ENCODE measurements at places on chromosomes 7 and 10.

DNA sequence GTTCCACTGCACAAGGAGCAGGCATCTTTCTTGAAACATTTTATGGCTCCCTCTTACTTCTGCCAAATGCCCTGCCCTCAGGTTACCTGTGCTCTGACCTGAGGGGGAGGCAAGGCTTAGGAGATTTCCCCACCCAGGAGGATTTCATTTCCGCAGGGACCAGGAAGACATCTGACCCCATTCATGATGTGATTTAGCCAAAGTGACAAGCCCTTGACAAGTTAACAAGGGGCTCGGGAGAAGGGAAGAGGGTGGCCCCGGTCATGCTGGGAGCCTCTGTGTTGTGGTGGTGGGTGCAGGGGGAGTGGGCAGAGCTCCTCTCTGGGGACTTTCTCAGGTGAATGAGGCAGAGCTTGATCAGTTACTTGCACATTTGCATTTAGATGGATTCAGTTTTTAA lies 18.9 kb downstream of the GIMAP5 start:
- no peak for DNase-seq

DNA sequence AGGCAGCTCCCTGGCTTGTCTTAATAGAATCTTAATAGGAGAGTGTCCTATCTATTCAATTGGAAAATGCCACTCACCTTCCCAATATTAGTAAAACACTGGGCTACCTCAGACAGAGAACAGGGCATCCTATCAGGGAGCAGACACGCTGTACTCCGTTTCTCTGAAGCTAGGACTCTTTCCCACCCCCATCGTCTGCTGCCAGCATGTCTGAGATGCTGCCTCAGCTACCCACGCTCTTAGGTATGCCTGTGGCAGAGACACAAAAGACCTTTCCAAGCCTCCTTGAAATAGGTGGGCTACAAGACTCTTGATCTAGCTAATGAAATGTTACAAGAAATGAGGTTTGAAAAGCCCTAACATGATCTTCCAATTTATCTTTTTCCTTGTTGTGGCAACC lies 2.5 kb upstream of the LRIT2 start:
- DNase-seq: no peak

DNA sequence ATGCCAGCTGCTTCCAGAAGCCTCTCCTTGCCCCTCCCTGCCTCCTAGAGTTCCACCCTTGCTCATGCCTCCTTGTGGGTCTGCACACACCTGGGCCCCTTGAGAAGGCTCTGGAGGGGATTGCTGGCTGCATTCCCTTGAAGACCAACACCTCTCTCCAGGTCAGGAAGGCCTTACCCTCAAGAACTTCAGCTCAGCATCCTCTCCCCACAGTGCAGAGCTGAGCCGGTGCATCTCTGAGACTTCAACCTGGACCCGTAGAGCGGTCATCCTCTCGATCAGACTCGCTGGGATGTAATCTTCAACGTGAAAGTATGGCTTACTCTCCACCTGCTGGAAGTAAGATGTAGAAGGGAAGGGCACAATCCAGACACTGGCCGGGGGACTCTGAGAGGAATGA lies 62.7 kb downstream of the FRMPD2 start:
- no peak for DNase-seq

- DNase-seq: no peak
Observed at GRCh38 chr7:148807436-148807835, 76.7 kb downstream of the EZH2 start.

- no peak for DNase-seq
Observed at GRCh38 chr10:123808286-123808685, 83.3 kb downstream of the CPXM2 start.

- DNase-seq: no peak
Observed at GRCh38 chr10:86599729-86600128, 54.6 kb upstream of the OPN4 start.

GRCh38 chr7:755413-755805 lies 28.3 kb upstream of the PRKAR1B start:
- DNase-seq: no peak

- no peak for DNase-seq
Observed at GRCh38 chr10:102613286-102613685, 31.0 kb upstream of the TRIM8 start.

DNA sequence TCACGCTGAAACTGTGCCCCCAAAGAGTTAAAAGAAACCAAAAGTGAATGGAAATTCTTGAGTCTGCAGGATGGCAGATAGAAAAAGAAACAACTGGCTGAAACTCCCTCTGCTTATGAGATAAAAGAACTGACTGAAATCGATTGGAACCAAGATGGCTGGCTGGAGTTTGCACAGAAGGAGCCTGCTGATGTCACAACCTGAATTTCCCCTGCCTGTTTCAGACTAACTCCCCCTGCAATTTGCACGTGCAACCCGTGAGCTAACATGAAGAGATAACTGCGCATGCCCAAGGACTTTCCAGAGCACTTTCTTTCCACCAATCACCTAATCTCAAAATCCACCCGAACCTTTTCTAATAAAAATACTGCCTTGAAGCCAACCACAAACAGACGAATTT lies 435.5 kb downstream of the CALN1 start:
- no peak for DNase-seq

- no peak for DNase-seq
Observed at GRCh38 chr7:41837916-41838315, 135.0 kb upstream of the INHBA start.

DNA sequence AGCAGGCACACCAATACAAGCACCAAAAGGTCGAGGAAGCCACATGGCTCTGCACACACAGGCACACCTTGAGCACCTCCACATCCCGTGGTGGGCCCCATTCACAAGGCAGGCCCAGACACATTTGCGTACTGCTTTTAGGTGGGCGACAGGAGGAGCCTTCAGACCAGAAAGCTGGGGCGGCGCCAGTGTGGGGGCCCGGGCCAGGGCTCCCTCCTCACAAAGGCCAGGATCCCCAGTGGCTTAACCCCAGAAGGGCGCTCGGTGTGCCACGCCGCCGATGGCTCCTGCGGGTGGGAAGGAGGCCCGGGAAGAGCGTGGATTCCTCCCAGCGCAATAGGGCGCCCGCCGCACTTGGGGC lies 2.8 kb upstream of the SMARCD3 start:
- no peak for DNase-seq

- DNase-seq: no peak
Observed at GRCh38 chr10:49179699-49180443, 8.3 kb downstream of the TMEM273 start.

- no peak for DNase-seq
Observed at GRCh38 chr10:130389906-130390305, 253.7 kb downstream of the GLRX3 start.

GRCh38 chr10:60820093-60820754 lies 41.9 kb downstream of the CDK1 start:
- DNase-seq: no peak

DNA sequence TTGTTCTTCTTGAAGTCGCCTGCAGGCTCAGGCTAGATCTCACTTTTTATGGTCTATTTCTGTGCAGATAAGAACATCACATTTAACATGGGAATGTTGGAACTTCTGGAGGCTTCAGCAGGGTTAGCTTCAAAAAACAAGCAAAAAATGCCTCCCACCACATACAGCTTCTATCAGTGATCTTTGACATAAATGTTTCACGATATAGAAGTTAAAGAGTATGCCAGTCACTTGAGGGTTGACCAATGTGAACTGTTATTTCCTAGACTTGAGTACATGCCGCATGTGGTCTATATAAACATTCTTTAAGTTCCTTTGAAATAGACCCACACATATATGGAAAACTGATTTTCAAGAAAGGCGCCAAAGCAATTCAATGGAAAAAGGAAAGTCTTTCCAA lies 219.2 kb upstream of the KLF14 start:
- no peak for DNase-seq

DNA sequence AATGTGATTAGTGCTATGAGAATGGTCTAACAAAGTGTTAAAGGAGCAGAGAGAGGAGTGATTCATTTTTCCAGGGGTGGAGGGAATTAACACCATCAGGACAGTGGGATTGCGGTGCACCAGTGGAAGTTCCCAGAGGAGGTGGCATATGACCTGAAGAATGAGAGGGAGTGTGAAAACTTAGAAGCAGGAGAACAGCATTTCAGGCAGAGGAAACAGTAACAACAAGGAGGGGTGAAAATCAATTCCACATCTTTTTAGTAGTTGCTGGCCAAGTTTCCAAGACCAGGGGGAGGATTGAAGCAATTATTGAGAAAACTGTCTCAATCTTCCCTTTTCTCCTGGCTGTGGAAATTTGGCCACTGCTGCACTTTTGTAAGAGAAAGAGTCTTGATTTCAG lies 23.7 kb upstream of the CCDC172 start:
- DNase-seq: no peak

DNA sequence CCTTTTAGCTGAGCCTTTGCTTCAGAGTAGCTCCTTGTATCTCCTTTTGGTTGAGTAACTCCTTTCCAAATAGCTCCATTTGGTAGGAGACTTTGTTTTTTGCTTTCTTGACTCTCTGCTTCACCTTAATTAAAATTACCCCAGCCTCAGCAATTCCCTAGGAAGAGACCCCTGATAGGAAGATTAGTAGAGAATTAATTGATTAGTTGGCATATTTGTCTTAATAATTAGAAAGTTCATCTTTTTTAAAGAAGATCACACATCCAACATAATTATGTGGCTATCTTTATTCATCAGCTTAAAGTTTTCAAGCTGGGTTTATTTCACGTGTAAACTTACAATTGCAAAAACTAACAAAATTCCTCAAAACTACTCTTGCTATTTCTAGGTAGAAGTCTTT lies 119.1 kb downstream of the LRRN3 start:
- no peak for DNase-seq

- DNase-seq: no peak
Observed at GRCh38 chr7:50727072-50727471, 55.6 kb downstream of the GRB10 start.

DNA sequence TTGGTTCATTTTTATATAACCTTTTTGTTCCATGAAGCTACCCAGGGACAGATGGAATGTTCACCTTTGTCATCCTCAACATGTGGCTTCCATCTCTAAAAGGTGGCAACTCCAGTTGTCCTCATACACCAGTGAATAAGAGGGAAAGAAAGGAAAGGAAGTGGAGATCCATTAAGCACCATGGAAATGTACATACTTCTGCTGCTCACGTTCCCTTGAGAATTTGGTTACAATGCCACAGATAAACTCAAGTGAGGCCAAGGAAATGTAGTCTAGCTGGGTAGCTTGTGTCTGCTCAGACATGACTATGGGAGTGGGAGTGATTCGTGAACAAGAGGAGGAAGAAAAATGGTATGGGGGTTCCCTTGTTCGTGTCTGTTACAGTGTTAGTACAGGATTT lies 237.1 kb upstream of the FAM3C start:
- no peak for DNase-seq

GRCh38 chr7:47328392-47329319 lies 253.3 kb downstream of the TNS3 start:
- no peak for DNase-seq

GRCh38 chr10:116307455-116307854 lies 16.8 kb upstream of the CCDC172 start:
- no peak for DNase-seq

GRCh38 chr7:95609277-95609971 lies 13.1 kb upstream of the PDK4 start:
- DNase-seq: no peak

GRCh38 chr7:81665236-81665635 lies 104.6 kb downstream of the HGF start:
- no peak for DNase-seq

DNA sequence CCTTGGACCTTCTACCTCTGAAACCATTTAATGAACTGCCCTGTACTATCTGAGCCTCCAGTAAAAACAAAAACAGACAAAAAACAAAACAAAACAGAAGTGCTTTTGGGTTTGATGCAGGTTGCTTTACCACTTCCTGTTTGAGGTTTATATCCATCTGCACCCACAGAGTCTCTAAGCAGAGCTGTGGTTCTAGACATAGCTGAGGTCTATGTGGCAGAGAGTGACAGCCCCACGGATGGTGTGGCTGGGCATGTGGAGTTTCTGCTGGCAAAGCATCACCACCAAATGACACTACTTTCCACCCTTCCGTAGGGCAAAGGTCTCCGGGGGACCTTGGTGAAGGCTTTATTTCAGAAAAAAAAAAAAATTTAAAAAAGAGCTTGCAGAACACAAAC lies 754.2 kb downstream of the GRID1 start:
- DNase-seq: no peak

- no peak for DNase-seq
Observed at GRCh38 chr10:3704565-3705325, 80.3 kb downstream of the KLF6 start.

Measured in GOT3 (cell line).